ENCODE measurements at places on chromosomes 4 and X.

- no peak for DNase-seq
Observed at GRCh38 chr4:119233191-119233590, 20.7 kb downstream of the USP53 start.

GRCh38 chrX:57121816-57122215 is 468 bp upstream of the SPIN2B start:
- no peak for DNase-seq

GRCh38 chrX:118513120-118513898 is 17.7 kb downstream of the DOCK11 start:
- DNase-seq = no peak

GRCh38 chrX:124829930-124830329 is 483.6 kb downstream of the SH2D1A start:
- DNase-seq = no peak

DNA sequence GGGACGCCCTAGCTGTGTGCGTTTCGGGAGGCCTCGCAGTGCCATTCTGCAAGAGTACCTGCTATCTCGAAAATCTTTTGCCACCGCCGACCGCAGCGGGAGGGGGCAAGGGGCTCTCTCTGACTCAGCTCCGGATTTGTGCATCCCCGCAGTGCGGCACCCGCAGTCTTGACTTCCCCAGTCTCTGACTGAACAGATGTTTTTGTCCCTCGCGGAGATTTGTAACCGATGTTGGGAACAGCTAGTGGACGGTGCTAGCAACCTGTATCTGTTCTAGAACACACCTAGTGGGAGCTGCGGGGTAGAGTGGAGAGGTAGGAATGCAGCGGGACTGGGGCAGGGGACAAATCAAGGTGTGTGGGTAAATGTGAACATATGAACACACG is 17.2 kb downstream of the NKX6-1 start:
- no peak for DNase-seq

DNA sequence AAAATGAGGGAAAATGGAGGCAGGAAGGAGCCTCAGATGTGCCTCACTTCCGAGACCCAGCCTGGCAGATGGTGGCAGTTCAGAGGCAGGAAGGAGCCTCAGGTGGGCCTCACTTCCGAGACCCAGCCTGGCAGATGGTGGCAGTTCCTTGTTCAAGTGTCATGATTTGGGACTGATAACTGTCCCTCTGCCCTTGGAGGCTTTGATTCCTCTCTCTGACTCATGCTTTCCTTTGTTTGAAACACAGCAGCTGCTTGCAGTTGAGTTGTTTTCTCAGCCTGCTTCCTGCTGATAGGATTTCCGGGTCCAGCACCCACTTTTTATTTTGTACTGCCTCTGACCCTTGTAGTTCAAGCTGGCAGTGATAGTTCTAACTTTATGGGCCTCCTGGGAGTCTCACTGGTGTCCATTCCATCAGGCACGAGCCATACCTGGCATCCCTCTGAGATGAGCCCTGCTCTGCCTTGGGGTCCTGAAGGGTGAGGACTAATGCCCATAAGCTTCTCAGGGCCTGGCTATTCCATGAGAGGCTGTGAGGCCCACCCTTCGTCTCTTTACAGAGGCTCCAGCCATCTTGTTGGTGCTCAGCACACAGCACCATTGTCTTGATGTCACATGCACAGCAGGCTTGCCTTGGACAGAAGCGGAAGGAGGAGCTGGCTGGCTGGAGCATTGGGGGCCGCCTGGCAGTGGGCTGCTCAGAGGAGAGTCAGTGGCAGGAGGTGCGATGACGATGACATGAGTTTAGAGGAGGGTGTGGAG is 13.0 kb downstream of the RGS12 start:
- no peak for DNase-seq

Data from right renal cortex interstitium (tissue), 3 donors.